ENCODE measurements at places on chromosomes 5 and 9.
A peak's percentile ranks its signal among the peaks of the same experiment; 100 is the strongest.

- DNase-seq = no peak
Measured at GRCh38 chr5:154315196-154315595, 124.7 kb downstream of the GALNT10 start.

- no peak for DNase-seq
Measured at GRCh38 chr9:136228107-136228875, 17.3 kb downstream of the QSOX2 start.

DNA sequence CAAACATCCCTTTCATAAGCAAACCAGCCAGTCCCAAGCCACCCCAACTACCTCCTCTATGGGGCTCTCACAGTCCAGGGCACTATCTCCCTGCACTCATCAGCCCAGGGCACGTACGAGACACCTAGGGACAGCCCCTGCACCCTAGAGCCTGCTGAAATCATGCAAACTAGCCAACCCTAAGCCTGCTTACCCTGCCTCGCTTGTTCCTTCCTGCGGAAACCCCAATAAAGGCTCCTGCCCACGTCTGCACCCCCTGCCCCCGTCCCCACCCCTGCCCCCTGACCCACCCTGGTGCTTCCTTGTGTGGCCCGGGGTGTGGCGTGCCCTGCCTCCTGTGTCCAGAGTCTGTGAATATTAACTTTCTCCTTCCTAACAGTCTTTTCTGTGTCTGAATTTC, 135.9 kb downstream of the GADD45G start:
- no peak for DNase-seq

DNA sequence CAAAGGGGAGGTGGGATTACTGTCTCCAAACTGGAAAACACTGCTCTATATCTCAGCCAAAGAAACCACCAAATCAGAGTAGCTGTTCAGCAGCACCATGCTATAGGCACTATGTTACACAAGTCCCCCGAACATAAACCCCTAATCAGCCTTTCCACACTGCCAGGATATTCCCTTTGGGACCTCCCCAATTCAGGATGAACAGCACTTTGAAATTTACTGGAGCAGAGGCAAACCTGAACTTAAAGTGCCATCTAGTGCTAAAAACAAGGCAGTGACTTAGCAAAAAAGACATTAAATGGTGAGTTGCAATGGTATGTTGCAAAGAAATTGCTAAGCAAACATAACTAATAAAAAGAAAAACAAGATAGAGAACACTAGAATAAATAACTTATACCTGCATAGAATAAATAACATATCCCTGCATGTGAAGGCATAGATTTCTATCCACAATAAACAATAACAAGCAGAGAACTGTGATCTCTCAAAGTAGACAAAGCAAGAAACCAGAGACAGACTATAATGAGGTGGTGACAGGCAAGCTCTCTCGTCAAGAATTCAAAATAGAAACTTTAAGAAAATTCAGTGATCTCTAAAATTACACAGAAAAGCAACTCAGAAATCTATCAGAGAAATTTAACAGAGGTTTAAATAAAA, 584.4 kb upstream of the ACO1 start:
- peak; percentile 82 for DNase-seq

DNA sequence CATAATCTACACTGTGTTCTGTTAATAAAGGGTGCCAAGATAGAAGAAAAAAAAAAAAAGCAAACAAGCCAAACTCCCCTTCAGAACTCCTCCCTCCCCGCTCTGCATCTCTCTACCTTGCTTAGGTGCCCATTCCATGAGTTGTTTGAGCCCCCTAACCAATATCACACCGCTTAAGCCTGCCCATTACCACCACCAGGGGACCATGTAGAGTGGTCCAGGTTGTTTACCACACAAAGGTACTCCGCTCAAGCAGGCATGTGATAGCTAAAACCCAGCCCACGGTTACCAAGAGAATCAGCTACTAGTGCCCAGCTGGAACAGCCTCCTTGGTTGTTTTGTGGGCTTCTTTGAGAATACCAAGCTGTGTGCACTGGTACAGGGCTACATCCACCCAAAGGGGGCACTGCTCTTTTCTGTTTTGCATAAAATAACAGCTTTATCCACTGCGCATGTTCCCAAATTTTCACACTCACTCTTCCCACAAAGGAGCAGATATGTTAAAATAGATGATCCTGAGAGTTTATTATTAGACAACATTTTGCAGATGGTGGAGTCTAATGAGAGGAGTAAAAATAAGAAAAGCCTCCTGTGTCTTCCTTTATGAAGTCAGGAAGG, 304.1 kb downstream of the DEPDC1B start:
- DNase-seq = no peak

DNA sequence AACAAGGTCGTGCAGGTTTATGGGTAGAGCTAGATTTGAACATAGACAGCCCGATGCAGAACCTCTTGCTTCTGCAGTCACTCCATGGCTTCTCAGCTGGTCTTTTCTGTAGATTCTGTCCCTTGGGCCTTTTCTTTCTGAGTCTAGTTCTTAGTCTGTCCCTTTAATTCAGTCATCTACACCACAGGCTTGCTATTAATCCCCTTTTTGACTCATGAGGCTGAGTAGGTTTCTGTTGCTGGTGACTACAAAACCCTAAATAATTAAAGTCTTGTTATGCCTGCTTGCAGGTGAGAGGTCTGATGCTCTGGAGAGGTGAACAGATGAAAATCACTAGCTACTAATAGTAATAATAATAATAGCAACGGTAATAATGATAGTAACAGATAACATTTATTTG, 19.3 kb upstream of the STRBP start:
- no peak for DNase-seq

GRCh38 chr5:62354028-62354874, 48.2 kb downstream of the KIF2A start:
- DNase-seq = peak; percentile 27

DNA sequence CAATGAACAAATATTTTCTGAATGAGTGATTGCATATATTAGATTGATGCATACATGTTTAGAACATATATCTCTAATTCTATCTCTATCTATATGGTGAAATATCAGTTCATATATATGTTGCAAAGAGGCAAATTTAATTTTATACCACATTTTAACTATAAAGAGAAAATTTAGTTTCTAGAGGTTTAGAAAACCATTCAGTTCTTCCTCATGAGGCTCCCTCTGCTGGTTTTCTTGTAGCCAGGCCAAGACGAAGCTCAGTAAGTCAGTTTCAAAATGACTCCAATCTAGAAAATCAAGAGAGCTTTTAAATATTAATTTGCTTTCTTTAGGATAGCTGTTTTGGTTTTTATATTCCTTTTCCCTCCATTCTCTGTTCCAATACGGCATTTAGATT, 312.1 kb downstream of the TMEM232 start:
- DNase-seq = no peak

GRCh38 chr5:113053511-113053995, 77.0 kb downstream of the DCP2 start:
- no peak for DNase-seq

- DNase-seq = peak; percentile 82
Measured at GRCh38 chr9:34611811-34612787, at the start of gene RPP25L. RPP25L (minus strand) TSS chr9:34612097; CDS start chr9:34611296, 801 bp downstream.

GRCh38 chr5:32258424-32258823, 54.3 kb downstream of the MTMR12 start:
- DNase-seq = no peak

- DNase-seq = no peak
Measured at GRCh38 chr5:96928931-96929708, 6.8 kb upstream of the LNPEP start.

DNA sequence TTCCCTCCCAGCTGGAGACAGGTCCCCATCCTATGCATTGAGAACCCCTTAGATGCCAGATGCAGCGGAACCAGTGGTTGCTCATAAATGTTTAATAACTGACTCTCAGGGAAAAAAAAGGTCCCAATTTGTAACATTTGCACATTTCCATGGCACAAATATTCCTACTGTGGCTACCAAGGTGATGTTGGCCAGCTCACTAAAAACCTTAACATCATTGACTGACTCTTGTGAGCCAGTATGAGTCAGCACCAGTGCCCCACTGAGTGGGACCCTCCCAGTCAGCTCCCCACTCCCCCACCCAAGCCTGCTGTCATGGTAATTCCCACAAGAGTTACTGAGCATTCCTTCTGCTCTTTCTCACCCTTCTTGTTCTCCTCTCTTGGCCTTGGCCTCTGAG, 26.9 kb upstream of the FGD3 start:
- DNase-seq = no peak

GRCh38 chr9:82604947-82605656, 457.8 kb downstream of the RASEF start:
- no peak for DNase-seq

DNA sequence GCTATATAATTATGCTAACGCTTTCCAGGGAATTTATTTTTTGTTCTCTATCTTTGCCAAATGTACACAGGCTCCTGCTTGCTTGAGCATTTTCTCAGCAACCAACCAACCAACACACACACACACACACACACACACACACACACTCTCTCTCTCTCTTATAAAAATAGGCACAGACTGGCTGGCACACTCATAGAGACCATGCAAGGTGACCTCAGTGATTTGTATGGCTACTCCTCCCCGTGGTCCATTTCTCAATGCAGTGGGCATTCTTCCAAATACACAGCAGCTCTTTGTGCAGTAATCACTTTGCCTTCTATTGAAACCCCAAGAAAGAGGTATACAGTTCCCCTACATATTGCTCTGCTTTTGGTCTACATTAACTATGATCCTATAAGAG, 416.0 kb downstream of the MAN2A1 start:
- DNase-seq = peak; percentile 52

DNA sequence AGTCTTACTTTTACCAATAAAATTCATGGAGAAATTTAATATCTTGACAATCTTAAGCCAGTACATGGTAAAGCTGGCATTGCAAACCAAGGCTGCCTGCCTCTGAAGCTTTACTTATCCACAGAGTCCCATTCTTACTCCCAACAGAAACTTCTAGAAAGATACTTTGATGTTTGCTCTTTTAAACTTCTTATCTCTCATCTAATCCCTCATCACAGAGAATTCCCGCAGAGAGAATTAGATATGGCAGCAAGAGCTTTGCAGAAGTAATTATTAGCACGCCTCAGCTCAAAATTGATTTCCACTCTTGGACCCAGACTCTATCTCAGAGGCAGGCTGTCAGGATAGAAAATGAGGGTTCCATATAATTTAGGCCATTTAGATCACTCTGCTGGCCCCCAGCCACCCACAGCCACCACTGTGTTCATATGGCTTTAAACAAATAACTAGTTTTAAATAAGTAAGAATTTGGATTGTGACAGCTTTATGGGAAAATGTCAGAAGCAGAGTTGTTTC, 37.9 kb upstream of the GAS1 start:
- DNase-seq = no peak

GRCh38 chr5:59709346-59709821, 184.1 kb downstream of the PDE4D start:
- DNase-seq = no peak

GRCh38 chr9:116286297-116286696, 132.7 kb downstream of the PAPPA start:
- DNase-seq = peak; percentile 94

GRCh38 chr5:74146796-74147195, 493.7 kb downstream of the ENC1 start:
- no peak for DNase-seq

GRCh38 chr5:177399997-177400868, at the start of gene PFN3:
PFN3 (minus strand) TSS chr5:177400661; CDS start chr5:177400576, 85 bp downstream.
- DNase-seq = no peak

DNA sequence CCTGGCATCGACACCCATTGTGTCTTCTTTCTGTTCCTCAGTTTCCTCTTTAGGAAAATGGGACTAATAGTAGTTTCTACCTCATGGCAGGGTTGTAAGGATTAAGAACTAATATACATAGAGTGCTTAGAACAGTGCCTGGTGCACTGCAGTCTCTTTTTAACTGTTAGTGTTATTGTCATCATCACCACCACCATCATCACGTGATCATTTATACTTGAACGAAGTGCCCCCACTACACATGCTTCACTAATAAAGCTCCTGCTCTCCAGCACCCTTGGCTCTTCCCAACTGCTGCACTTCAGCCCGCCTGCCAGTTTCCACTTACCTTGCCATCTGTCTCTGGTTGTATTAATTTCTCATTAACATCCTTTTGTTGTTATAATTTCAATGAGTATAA, 35.8 kb upstream of the MAST4 start:
- no peak for DNase-seq

DNA sequence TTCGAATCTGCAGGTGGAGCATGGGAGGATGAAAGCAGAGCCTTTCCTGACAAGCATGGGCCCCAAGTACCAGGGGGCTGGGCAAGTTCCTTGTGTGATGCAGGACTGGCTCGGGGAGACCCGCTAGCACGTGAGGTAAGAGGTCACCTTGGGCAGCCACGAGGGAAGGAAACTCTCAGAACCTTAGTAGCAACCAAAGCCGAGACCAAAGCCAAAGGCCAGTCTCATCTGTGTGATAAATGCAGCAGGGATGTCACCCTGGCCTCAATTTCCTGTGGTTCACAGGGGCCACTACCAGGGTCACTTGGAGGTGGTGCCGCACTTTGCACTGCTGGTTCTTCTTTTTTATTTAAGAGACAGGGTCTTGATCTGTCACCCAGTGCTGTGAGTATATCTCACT, 39.5 kb downstream of the PRRT1B start:
- no peak for DNase-seq

GRCh38 chr9:75395336-75395735, 307.0 kb downstream of the OSTF1 start:
- DNase-seq = no peak

- no peak for DNase-seq
Measured at GRCh38 chr9:127635201-127635735, 23.2 kb downstream of the STXBP1 start.

DNA sequence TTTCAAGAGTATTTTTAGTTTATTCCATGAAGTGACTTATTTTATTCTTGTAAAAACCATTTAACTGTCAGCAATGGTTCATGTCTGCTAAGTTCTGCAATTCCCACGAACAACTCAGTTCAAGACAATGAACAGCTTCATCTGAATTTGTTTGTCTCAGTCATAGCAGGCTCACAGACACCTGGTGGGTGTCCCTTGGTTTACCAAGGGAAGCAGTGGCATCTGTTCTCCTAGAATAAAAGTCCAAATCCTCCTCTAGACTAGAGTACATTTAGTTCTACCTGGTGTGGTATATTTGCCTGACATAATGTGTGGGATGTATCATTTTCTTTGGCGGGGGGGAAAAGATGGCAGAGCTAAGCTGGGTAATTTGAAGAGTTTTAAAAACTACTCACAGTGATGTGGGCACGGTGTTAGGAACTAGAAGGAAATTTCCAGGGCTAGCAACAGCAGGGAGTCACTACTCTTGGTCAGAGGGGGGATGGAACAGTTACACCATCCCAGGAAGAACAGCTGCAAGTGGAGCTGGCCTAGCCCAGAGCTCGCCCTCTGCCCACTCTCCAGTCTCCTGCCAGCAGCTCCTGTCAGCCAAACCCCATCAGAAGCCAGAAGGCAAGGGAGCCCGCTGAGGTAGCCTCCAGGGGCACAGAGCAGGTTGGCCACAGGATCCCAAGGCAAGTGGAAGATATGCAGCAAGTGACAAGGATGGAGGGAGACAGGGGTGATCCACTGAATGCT, 100.3 kb downstream of the PJA2 start:
- no peak for DNase-seq

Measured in NCI-H2081 (cell line).